ENCODE measurements at places on chromosomes 3 and 15.

GRCh38 chr3:72738752-72739530 is 109.3 kb downstream of the SHQ1 start:
- peak; percentile 82 for DNase-seq

- DNase-seq: no peak
Observed at GRCh38 chr3:54349691-54350090, 227.3 kb downstream of the CACNA2D3 start.

GRCh38 chr3:45330510-45331295 is 57.7 kb upstream of the LARS2 start:
- DNase-seq: no peak

DNA sequence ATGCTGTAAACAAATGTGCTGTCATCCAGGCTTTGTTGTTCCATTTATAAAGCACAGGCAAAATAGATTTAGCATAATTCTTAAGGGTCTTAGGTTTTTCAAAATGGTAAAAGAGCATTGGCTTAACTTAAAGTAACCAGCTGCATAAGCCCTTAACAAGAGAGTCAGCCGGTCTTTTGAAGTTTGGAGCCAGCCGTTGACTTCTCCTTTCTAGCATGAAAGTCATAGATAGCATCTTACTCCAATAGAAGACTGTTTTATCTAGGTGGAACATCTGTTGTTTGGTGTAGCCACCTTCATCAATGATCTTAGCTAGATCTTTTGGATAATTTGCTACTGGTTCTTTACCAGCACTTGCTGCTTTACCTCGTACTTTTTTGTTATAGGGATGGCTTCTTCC is 297.5 kb upstream of the DCBLD2 start:
- DNase-seq: no peak

GRCh38 chr3:45965653-45966052 is 22.4 kb downstream of the CXCR6 start:
- no peak for DNase-seq

GRCh38 chr3:56484122-56484521 is 15.9 kb upstream of the ERC2 start:
- no peak for DNase-seq

- DNase-seq: no peak
Observed at GRCh38 chr3:174440253-174440701, 418.9 kb upstream of the NAALADL2 start.

DNA sequence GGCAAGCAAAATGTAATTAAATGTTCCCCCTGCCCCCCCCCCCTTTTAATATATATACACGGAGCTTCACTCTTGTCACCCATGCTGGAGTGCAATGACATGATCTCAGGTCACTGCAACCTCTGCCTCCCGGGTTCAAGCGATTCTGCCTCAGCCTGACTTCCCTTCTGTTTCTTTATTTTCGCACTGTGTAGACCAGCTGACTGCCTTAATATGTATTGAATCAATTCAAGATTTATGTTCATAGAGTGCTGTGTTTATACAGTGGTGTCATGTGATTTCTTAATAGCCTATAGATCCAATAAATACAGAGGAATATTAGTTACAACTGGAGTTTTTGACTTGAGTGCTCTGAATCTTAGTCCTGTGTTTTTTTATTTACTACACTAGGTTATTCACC is 39.0 kb downstream of the SLC25A36 start:
- no peak for DNase-seq

- peak; percentile 63 for DNase-seq
Observed at GRCh38 chr15:48555241-48555881, 90.1 kb downstream of the FBN1 start.

- no peak for DNase-seq
Observed at GRCh38 chr3:78888635-78889034, 879.2 kb downstream of the ROBO1 start.

DNA sequence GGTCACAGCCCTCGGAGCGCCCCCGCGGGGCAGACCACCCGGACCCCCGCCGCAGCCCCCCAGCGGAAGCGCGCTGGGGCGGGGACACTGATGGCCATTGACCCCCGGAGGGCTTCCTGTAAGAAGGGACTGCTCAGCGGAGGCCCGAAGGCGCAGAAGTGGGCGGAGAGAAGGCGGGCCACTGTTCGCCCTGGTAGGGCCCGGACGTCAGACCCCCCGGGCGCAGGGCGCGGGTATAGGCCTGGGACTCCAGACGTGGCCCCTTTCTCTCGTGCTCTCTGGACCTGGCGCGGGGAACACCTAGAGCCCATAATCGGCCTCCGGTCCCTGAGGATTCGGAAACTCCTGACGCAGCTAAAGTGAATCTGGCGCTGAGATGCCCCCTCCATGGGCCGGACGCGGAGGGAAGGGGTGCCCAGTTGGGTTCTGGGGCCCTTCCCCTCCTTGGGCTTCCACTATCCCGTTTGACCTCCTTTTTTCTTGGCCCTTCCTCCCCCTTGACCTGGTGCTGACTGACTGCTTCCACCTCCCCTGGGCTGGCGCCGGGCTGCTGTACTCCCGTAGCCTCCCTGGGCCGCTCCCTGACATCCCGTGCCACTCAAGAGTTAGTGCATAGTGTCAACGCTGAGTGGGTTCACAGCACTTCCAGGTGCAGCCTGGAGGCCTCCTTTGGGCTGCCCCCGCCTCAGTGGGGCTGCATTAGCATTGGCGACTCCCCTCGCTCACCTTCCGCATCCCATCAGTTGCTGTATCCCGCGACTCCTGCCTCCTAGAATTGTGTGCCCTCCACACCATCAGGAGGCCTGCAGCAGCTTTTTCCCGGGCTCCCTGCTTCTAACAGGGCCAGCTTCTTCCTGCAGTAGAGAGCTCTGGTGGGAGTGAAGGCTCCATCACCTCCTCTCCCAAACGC is 694 bp downstream of the ABTB1 start:
- peak; percentile 73 for DNase-seq

DNA sequence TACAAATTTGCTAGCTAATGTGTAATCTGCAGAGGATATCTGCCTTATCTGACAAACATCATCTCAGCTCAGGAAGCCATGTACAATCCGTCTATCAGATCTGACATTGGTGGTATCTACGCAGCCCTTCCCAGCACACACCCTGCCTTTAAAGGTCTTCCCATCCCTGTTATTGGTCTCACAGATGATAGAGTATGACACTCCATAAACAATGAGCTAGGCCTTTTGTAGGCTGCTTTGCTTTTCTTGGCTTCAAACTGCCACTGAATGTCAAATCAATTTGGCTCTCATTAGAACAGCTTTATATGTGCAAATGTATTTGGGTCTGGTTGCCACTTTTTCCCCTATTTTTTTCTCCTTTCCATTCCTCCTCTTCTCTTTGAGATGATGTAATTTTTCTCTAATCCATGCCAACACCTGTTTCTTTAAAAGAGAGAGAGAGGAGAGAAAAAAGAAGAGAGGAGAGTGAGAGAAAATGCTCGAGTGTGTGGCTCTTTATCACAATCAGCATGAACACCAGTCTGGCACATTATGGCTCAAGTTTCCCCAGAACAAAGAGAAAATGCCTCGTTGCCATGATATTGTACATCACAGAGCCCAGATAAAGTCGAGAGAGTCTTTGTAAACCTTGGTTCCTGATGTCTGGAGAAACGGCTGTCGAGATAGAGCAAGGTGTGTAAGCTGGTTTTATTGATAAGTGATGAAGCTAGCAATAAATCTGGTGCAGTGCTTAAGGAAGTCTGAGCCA is 80.8 kb upstream of the DPH6 start:
- DNase-seq: peak; percentile 75

GRCh38 chr3:169754711-169755110 is 10.1 kb downstream of the TERC start:
- DNase-seq: no peak

GRCh38 chr15:98953000-98953787 is 54.4 kb downstream of the PGPEP1L start:
- no peak for DNase-seq

DNA sequence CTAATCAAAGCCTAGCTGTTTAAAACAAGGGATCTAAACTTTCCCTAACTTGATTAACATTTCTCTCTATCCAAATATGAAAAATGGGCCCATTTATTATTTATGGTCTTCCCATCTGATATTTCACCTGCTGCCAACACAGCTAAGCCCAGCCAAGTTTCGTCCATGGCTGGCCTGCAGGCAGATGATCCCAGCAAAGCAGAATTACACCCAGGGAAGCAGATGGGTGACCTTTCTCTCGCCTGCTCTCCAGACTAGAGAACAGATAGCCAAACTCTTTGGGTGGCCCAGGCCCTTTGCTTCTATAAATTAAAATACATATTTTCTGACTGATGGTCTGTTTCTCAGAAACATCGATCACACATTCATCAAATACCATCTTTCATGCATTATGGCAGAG is 1038.8 kb downstream of the AGBL1 start:
- peak; percentile 20 for DNase-seq

DNA sequence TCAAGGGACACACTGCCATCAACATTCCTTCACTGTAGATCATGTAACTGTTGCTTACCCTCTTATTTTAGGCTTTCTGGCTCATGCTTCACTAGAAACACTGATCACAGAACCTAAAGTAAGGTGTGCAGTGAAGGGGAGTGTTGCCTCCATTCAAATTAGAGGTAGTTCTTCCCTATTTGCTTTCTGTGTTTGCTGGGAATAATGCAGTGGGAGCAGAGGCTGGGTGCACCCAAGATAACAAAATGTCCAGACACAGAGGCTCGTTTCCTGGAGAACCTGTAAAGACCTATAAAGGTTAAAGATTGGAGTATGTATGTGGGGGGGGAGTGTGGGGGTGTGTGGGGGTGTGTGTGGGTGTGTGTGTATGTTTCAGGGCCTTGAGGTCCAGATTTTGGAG is 2.1 kb upstream of the CLDN18 start:
- DNase-seq: no peak

Measured in retina (tissue), 1 donor.